T-cell (primary cell): ENCODE measurements at places on chromosomes 11 and 22. TPM values are rescaled to one million over a fixed set of nuclear protein-coding genes. Genes with fewer than 3 reads are reported as not detected.

- no peak for DNase-seq
Observed at GRCh38 chr22:48953830-48954229, 873.8 kb downstream of the BRD1 start.

DNA sequence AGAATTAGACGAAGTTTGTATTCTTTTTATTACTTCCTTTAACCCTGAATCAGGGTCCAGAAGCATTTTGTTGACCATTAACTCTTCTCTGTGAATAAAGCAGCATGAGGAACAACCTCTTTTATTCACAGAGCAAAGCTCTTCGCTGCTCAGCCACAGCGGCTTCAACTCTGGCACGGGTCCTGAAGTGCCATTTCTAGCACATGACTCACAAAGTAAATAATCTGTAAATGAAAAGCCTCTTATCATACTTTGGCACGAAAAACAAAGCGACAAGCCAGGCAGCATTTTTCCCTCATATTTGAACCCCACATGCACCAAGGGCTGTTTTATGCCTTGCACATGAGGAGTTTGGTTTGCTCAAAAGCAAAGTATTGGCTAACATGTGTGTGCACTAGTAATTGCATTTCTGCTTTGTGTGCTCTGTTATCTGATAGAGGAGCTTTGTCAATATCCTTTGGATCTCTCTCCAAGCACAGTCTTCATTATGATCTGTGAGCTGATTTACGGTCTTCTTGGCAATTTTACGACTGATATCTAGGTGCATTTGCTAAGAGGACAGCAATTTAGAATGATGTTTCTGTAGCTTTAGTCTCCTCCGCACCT lies 33.0 kb upstream of the APOBEC3A start:
- DNase-seq = no peak

DNA sequence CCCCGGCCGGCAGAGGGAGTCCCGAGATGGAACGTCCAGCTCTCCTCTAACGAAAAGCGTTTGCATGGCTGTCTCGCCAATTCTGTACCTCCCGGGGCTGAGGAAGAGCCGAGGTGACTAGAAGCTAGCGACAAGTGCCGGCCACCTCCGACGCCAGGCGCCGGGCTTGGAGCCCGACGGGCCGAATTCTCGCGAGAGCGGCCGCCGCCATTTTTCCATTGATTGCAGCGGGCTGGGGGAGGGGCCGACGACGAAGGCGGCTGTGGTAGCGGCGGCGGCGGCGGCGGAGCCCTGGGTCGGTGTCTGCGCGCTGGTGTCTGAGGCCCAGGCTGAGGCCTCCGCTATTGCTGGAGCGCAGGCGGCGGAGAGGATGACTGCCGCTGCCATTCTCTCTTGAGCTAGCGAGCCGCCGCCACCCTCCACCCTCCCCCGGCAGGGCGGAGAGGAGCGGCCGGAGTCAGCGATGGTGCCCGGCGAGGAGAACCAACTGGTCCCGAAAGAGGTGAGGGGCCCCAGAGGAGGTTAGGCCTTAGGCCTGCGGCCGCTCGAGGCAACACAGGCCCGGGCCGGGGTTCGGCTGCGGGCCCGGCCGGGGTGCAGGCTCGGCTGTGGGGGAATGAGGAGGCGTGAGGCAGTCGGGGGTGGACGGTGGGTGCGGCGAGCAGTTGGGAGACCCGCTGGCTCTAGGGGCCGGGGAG lies at the start of gene USP47:
TSS of gene USP47 (plus strand) at position 250 of the 698 bp plus-strand sequence. CDS start at position 464, 214 bp downstream.
- peak; percentile 95 for DNase-seq

OR52N4 gene
- total RNA-seq = 2.3 TPM

GRCh38 chr11:102280245-102280833 lies 36.9 kb upstream of the BIRC3 start:
- no peak for DNase-seq

GRCh38 chr22:36360871-36361383 lies 26.8 kb downstream of the MYH9 start:
- DNase-seq = no peak

GRCh38 chr22:36286096-36286957 lies 33.4 kb downstream of the APOL1 start:
- DNase-seq = peak; percentile 52
